A549 treated with DMSO at 1 μM for 4 hours (cell line): ENCODE measurements at places on chromosomes 2 and 18. TPM values are rescaled to one million over a fixed set of nuclear protein-coding genes. Genes with fewer than 3 reads are reported as not detected.

Gene CCDC74B
- total RNA-seq, result 6.1 to 7.5 TPM (median 6.6 TPM) in 5 replicates

Gene ITGB1BP1
- 162 to 189 TPM (median 165 TPM) in 5 replicates for total RNA-seq

Gene TMEM185B
- 45.1 to 56.2 TPM (median 52.0 TPM) in 5 replicates for total RNA-seq

Gene ANKRD29
- 10.0 to 14.9 TPM (median 12.6 TPM) in 5 replicates for total RNA-seq

Gene KCNG3
- total RNA-seq, result 0.74 to 1.3 TPM (median 0.89 TPM) in 5 replicates

Gene GNAL
- total RNA-seq, result 6.7 to 7.8 TPM (median 6.8 TPM) in 5 replicates

Gene ACMSD
- not detected in 5 replicates for total RNA-seq

Gene SKOR2
- not detected in 5 replicates for total RNA-seq

Gene AQP4
- 0.06 TPM in 1 of 5 replicates, not detected in the others for total RNA-seq

Gene ACP1
- total RNA-seq, result 191 to 233 TPM (median 201 TPM) in 5 replicates

Gene SMYD5
- 56.0 to 59.8 TPM (median 57.6 TPM) in 5 replicates for total RNA-seq

Gene DSG1
- not detected in 5 replicates for total RNA-seq

Gene MOGAT1
- total RNA-seq, result not detected in 5 replicates

Gene DCC
- total RNA-seq, result not detected in 5 replicates

Gene TFPI
- total RNA-seq, result 41.4 to 72.0 TPM (median 62.0 TPM) in 5 replicates

Gene MYO5B
- 12.4 to 14.9 TPM (median 13.0 TPM) in 5 replicates for total RNA-seq

Gene LYG2
- not detected in 5 replicates for total RNA-seq

Gene PPIL3
- 20.1 to 30.1 TPM (median 25.7 TPM) in 5 replicates for total RNA-seq

Gene HOXD12
- not detected in 5 replicates for total RNA-seq

Gene SCN2A
- 0.11 TPM in 1 of 5 replicates, not detected in the others for total RNA-seq

Gene MATN3
- 8.9 to 15.9 TPM (median 12.6 TPM) in 5 replicates for total RNA-seq

Gene IGFBP5
- total RNA-seq, result 0.15 to 0.25 TPM (median 0.24 TPM) in 5 replicates

Gene MEMO1
- total RNA-seq, result 79.8 to 89.7 TPM (median 83.7 TPM) in 5 replicates

Gene SPHKAP
- total RNA-seq, result not detected in 5 replicates

Gene LYPD6
- 0.06 to 0.12 TPM (median 0.07 TPM) in 5 replicates for total RNA-seq

Gene ASB3
- 10.6 to 16.2 TPM (median 14.1 TPM) in 5 replicates for total RNA-seq

Gene NDUFAF7
- 18.2 to 24.1 TPM (median 21.5 TPM) in 5 replicates for total RNA-seq

Gene OSBPL1A
- 9.4 to 15.9 TPM (median 11.7 TPM) in 5 replicates for total RNA-seq

Gene MEIS1
- 1.4 to 2.6 TPM (median 1.8 TPM) in 5 replicates for total RNA-seq

Gene CENPO
- 46.0 to 56.8 TPM (median 48.5 TPM) in 5 replicates for total RNA-seq

Gene NCK2
- 19.8 to 26.6 TPM (median 24.1 TPM) in 5 replicates for total RNA-seq

Gene CRIM1
- total RNA-seq, result 123 to 186 TPM (median 158 TPM) in 5 replicates

Gene GLI2
- total RNA-seq, result 21.5 to 30.4 TPM (median 26.2 TPM) in 5 replicates

Gene ASXL3
- not detected in 5 replicates for total RNA-seq

Gene MCM6
- 50.5 to 57.0 TPM (median 56.0 TPM) in 5 replicates for total RNA-seq
